ENCODE measurements at places on chromosomes 6 and 20.

GRCh38 chr20:10524034-10524476, 89.0 kb downstream of the SLX4IP start:
- no peak for DNase-seq

- DNase-seq, result no peak
Measured at GRCh38 chr6:3777730-3778461, 26.4 kb upstream of the PXDC1 start.

GRCh38 chr20:1933465-1933870, 38.3 kb downstream of the SIRPA start:
- peak; percentile 83 for DNase-seq

GRCh38 chr6:133774356-133774755, 114.6 kb upstream of the TCF21 start:
- DNase-seq, result peak; percentile 85

DNA sequence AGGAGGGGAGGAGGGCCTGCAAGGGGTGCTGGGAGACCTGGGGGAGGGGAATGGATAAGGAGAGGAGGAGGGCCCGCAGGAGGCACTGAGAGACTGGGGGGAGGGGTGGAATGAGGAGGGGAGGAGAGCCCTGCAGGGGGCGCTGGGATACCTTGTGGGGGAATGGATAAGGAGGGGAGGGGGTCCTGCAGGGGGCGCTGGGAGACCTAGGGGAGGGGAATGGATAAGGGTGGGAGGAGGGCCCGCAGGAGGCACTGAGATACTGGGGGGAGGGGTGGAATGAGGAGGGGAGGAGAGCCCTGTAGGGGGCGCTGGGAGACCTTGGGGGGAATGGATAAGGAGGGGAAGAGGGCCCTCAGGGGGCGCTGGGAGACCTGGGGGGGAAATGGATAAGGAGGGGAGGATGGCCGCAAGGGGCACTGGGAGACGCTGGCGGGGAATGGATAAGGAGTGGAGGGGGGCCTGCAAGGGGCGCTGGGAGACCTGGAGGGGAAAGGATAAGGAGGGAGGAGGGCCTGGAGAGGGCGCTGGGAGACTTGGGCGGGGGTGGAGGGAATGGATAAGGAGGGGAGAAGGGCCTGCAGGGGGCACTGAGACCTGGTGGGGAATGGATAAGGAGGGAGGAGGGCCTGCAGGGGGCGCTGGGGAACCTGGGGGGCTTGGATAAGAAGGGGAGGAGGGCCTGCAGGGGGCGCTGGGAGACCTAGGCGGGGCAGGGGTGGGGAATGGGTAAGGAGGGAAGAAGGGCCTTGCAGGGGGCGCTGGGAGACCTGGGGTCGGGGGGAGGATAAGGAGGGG, 1.3 kb upstream of the CTCFL start:
- DNase-seq, result no peak

DNA sequence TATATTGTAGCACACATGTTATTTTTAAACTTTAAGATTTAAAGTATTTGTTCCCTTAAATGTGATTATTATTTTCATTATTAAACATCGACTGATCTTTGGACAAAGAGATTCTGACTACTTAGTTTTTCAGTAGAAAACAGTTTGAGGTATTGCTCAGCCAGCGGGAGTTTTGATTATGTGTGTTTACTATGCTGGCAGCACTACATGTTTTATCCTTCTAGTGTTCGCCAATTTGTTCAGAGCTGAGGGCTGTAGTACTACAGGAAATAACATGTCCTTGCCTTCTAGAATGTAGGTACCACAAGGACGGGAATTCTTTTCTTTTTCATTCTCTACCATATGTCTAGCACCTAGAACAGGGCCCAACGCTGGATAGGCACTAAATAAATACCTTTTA, 11.1 kb upstream of the LCA5 start:
- DNase-seq, result no peak

- no peak for DNase-seq
Measured at GRCh38 chr6:7881765-7882500, 28.7 kb downstream of the TXNDC5 start.

DNA sequence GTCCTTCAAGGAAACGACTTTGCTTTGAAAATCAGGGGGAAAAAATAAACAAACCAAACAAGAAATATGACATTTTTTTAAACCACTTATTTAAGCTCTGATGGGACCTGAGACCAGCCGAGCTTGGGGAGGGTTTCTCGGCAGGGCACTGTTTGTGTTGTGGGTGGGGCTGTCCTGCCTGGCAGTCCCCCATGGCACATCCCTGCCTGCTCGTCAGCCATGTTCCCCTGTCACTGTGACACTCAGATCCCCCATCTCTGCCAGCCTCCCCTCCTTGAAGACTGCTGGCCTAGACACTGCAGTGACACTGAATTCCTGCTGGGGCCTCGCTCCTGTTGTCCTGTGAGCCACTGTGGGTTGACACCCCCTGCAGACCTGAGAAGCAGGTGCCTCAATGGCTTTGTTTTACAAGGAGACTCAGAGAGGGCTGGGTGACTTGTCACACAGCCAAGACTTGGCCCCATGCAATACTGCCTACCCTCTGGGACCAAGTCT, 95.1 kb upstream of the PTPN1 start:
- DNase-seq, result no peak

- DNase-seq, result no peak
Measured at GRCh38 chr20:63006540-63007359, at the start of gene BHLHE23. BHLHE23 (minus strand) TSS chr20:63006964; CDS start chr20:63006774, 190 bp downstream.

GRCh38 chr6:7841781-7842468, 68.7 kb downstream of the TXNDC5 start:
- DNase-seq, result no peak

- no peak for DNase-seq
Measured at GRCh38 chr20:56427797-56428196, 15.7 kb downstream of the CASS4 start.

- DNase-seq, result peak; percentile 91
Measured at GRCh38 chr6:45420083-45420908, 42.6 kb upstream of the SUPT3H start.

DNA sequence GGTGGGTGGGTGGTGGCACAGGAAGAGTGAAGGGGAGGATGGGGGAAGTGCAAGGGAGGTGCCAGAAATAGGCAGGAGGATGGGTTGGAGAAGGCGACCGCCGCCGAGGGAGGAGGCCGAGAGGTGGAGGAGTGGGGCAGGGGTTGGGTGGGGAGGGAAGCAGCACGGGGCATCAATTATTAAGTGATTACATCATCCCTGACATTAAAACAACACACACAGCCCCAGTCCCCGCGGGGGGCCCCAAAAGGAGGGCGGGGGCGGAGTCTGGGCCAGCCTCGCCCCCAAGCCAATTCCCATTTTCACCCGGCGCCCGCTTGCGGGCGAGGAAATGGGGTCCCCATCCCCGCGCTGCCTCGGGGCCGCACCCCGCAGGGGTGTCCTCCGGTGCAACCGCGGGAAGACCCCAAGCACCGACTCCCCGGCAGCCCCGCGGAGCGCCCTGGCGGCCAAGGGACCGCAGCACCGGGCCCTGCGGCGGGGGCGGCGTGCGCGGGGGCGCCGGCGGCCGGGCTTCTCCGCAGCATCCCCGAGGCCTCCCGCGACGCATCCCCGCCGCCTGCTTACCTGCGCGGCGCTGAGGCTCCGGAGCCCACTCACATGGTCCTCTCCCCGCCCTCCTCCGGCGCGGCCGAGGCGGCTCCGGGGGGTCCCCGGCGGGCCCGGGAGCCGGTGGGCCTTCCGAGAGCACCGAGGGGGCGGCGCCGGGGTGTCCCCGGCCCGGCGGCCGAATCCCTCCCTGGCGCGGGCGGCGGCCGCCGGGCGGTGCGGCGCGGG, 663 bp downstream of the FYN start:
- peak; percentile 54 for DNase-seq

DNA sequence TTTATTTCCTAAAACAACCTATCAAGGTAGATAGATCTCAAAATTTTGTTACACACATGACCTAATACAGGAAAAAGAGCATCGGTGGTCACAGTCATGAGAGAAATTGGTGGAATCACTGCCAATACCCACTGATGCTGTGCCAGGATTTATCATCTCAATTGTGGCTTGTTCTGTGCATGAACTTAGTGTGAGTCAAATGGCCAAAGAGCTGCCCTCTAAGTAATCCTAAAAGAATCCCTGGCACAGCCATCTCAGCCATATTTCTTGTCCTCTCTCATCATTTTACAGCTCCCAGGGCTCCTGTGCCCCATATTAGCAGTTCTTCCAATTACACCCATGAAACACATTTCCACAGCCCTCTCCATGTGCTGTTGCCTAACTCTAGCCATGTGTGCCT, 6.1 kb downstream of the GSTA5 start:
- peak; percentile 76 for DNase-seq

DNA sequence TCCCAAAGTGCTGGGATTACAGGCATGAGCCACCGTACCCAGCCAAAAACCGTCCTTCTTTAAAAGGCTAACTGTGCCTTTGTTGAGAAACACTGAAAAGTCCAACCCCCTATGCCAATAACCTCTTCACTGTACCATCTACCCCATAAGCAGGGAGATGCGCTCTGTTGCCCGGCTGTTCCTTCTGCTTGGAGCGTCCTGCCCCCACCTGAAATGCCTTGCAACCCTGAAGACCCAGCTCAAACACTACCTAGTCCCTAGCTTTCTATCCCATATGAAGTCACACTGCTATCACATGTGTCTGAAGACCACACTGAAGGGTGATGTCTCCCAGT, 27.8 kb downstream of the UBE2V1 start:
- no peak for DNase-seq

GRCh38 chr6:170292407-170293158, 1.7 kb upstream of the DLL1 start:
- DNase-seq, result peak; percentile 39

GRCh38 chr20:2405693-2406065, 25.0 kb downstream of the TGM6 start:
- no peak for DNase-seq

DNA sequence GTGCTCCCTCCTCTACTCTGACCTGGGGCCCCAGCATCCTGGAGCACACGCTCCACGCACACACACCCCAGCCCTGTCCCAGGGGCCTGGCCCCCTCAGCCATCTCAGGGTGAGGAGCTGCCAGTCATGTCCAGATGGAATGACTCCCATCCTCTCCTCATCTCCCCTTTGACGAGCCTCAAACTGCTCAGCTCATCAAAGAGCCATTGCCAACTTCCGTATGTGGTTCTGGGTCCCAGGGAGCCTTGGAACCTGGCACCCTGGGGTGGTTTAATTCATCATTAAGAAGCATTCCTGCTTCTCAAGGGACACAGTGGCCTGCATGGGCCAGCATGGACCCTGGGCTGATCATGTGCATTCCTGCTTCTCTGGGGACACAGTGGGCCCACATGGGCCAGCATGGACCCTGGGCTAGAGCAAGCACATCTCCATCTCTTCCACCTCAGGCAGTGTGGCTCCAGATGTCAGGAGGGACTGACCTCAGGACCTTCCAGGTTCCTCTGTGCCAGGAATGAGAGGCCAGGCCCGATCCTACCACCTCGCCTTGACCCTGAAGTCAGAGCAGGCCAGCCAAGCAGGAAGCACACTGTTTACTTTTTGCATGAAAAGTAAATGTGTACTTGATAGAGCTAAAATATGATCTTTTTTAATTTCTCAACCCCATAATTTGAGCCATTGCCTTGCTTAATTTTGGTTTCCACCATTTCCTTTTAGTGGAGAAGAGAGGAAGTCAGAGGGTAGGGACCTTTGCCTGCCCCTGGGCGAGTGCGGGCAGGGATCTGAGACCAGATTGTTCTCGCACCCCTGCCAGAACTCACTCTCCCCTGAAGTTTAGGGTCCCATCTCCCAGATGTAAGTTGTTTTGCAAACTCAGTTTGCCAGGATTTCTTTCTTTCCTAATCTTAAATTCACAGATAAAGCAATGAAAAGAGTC, 26.1 kb downstream of the SPATA2 start:
- no peak for DNase-seq

- no peak for DNase-seq
Measured at GRCh38 chr6:123811378-123811777, 7.7 kb downstream of the NKAIN2 start.

Data from M059J (cell line).